NCI-H446 treated with DMSO at 0.1 percent for 48 hours (cell line): ENCODE measurements at places on chromosomes 7 and 10.

GRCh38 chr10:132679217-132679595, 106.7 kb downstream of the NKX6-2 start:
- no peak for DNase-seq

DNA sequence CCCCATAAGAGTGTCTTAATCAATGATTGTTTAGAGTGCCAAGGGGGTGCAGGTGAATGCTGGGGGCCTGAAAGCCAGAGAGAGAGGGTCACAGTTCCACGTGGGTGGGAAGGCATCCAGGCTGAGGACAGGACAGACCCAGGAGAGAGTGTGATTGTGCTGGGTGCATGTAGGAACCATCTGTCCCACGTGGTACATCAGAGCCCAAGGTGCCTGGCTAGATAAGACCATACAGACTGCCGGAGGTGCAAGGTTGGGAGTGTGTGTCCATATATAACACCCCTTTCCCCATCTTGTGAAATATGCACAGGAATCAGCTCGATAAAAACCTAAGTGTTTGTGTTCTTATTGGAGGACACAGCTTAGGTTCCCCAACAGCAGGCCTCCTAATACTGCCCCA, 85.5 kb downstream of the WIPF3 start:
- no peak for DNase-seq

- no peak for DNase-seq
Measured at GRCh38 chr10:11639849-11640764, 28.7 kb upstream of the USP6NL start.

DNA sequence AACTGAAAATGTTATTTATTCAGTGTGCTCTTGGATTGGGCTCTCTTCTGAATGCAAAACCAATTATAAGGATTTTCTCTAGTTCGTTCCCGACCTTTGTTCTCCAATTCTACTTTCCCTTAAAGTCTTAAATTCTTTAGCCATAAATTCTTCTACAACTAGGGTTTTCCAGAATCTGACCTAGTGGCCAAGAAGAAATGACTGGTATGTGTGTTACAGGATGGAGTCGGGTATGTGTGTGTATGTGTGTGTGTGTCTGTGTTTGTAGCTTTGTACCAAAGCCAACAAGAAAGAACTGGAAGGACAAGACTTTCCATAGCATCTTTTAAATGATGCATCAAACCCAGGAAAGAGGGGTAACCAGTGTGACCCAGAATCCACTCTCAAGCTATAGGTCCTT, 25.8 kb upstream of the LEP start:
- DNase-seq: peak; percentile 55

GRCh38 chr10:110820321-110820814, 51.4 kb upstream of the PDCD4 start:
- DNase-seq: peak; percentile 66

- no peak for DNase-seq
Measured at GRCh38 chr10:131320860-131321604, 9.5 kb upstream of the TCERG1L start.

DNA sequence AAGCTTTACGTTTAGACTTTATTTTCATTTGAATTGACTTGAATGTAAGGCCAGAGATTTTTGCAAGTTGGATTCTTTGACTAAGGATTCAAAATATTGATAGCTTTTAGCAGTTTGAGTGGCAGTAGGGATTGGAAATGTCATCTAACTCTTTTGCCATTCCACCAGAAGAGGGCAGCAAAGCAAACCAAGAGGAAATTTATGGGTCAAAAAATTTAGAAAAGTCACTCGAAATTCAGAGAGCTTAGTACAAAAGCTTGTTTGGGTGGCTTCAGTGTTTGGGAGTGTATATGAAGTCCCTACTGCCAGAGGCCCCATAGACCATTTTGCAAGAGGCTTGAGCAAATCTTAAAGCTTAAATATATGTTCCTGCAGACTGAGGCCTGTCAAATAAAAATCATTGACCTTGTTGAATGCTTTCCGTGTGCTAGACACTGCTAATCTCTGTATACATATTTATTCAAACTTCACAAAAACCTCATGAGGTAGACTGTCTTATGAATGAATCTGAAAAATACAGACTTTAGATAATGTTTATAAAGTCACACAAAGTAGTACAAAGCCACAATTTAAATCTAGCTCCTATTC, 44.6 kb upstream of the RSBN1L start:
- DNase-seq: no peak

DNA sequence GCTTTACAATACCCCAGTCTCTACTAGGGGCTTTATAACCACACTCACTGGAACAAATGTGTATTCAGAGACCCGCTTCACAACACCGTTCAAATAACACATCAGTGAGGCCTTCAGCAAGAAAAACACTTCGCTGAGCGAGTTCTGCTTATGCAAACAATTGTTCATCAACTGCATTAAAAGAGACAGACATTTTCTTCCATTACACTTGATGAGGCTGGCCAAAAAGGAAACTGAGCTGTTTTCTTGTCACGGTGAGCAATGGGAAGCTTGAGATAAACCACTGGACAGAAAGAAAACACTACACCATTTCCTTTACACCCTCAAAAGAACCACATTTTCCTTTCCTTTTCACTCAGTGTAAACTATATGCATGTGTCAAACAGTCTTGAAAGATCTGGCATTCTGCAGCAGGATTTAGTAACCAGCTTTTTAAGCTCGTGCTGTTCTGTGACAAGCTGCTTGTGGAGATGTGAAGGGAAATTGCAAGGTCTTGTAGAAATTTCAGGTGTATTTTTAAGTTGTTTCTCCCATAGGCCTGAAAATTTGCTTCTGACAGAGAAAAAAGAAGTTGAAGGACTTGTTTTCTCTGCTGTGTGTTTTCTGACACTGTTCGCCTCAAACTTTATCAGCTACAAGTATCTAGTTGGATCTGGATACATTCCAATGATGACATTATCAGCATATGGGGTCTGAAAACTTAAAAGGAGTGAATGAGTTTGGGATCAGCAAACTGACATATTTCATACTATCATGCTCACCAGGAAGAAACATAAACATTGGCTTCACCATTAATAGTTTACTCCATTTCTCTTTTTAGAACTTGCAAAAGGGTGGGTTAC, 693.1 kb downstream of the PARD3 start:
- no peak for DNase-seq

DNA sequence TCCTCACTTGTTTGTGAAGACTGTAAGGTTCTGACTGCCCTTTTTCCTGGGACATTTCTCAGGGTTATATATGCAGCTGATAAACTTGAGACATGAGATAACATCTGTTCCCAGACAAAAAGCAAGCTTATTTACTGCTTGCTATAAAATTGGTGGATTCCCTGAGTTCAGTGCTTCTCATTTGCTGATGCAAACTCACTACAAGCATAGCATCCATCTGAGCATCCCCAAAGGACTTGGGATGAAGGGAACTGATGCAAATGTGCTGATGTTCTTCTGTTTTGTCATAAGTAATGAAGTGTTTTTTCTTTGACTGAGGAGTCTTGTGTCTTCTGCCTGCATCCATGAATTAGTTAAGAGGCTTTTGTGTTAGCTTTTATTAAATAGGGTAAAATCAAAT, 183.2 kb downstream of the ADK start:
- DNase-seq: no peak

DNA sequence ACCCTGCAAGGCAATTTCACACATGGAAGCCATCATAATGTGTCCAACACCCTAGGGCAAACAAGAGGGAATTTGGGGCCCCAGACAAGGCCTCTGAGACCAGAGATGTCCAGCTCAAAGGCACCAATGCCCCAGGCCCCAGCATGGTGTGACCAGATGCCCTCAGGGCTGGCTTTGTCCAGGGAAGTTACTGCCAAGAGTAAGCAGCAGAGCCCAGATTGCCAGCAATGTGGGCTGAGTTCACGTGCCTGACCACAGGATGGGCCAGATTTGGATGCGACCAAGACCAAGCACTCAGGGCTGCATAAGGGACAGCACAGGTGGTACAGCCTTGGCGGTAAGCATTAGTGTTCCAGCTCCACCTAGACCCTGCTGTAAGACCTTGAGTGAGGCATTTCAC, 12.7 kb downstream of the MYOF start:
- DNase-seq: no peak

GRCh38 chr7:45970454-45970853, 49.4 kb upstream of the IGFBP3 start:
- no peak for DNase-seq

DNA sequence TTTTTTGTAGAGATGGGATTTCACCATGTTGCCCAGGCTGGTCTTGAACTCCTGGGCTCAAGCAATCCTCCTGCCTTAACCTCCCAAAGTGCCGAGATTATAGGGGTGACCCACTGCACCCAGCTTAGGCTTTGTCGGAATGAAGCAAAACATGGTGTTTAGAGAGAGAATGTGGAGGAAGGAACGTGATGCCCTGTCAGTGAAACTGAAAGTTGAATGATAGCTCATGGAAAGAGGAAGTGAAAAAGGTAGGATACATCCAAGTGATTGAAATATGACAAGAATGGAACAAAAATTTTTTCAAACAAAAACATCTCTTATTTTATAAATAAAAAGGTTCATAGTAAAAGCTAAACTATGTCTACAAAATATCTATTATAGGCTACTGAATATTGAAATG, 5.9 kb downstream of the AKAP9 start:
- DNase-seq: no peak

DNA sequence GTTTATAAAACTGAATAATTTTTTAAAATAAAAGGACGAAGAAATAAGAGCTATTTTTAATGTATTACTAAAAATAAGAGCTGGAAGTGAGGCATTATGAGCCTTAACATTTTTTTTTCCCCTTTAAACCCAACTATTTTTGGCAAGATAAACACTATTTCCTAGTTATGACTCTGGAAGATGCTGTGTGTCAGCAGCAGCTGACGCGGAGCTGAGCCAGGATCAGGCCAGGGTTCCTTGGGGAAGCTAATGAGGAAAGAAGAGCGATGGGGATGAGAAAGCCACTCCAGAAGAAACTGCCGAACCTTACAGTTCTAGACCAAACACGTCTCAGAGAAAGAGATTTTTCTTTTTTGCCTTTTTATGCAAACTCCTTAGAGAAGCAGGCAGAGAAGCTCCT, 85.9 kb downstream of the USP6NL start:
- DNase-seq: no peak

DNA sequence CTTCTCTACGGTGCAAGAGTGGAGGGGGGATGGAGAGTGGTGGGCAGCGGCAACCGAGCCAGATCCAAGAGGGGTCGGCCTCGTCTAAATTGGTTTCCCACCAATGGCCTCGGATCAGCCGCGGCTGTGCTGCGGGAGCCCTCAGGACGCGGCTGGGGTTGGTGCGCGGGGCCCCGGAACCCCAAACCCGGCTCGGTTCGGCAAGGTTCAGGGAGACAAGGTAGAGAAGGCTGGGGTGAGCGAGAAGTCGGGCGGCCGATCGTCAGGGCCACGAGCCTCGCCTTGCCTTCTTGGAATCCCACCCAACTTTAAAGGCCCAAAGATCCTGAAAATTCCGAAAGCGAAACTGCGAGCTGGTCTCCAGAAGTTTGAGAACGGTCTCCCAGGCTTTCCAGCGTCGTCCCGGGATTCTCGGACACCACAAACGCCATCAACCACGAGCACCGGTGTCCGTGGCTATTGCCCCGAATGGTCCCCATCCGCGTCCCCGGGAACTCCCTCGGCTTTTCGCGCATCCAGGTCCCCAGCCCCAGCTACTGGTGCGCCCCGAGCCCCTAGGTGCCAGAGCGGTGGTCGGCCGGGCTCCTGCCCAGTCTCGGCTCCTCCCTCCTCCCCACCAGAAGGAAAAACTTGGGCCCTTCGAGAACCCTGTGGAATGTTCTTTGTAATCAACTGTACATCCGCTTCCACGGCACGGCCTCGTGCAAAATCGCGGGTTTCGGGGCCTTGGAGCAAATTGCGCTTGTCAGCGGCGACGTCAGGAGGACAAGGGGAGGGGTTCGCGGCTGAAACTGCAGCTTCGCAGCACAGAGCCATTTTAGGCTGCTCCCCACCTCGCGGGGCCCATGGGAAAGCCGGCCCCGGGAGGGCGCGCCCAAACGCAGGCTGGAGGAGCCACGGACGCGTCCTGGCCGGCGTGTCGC, 3.2 kb downstream of the SFMBT2 start:
- no peak for DNase-seq

GRCh38 chr10:62528441-62528840, 154.3 kb downstream of the ZNF365 start:
- no peak for DNase-seq

- DNase-seq: no peak
Measured at GRCh38 chr10:17795083-17795482, 14.1 kb upstream of the MRC1 start.

DNA sequence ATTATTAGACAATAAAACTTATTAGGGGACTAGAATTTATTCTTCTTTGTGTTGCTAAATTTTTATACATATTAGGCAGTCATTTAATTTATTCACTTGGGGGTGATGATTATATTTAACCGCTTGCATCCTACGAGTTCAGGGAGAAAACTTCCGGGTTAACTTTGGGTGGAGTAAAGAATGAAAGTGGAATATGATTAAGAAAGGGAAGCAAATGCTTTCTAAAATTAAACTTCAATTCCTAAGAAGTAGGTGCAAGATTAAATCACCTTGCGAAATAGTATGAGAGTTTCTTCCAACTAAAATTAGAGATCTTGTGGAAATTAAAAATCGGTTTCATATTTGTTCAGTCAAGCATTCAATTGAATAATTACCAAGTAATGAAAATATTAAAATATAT, 33.5 kb downstream of the MRC1 start:
- DNase-seq: no peak

- peak; percentile 12 for DNase-seq
Measured at GRCh38 chr7:2438186-2438585, 34.8 kb downstream of the CHST12 start.

GRCh38 chr10:22810643-22811465, 96.5 kb upstream of the PIP4K2A start:
- no peak for DNase-seq

- DNase-seq: no peak
Measured at GRCh38 chr10:125033146-125033924, 91.4 kb downstream of the ZRANB1 start.

DNA sequence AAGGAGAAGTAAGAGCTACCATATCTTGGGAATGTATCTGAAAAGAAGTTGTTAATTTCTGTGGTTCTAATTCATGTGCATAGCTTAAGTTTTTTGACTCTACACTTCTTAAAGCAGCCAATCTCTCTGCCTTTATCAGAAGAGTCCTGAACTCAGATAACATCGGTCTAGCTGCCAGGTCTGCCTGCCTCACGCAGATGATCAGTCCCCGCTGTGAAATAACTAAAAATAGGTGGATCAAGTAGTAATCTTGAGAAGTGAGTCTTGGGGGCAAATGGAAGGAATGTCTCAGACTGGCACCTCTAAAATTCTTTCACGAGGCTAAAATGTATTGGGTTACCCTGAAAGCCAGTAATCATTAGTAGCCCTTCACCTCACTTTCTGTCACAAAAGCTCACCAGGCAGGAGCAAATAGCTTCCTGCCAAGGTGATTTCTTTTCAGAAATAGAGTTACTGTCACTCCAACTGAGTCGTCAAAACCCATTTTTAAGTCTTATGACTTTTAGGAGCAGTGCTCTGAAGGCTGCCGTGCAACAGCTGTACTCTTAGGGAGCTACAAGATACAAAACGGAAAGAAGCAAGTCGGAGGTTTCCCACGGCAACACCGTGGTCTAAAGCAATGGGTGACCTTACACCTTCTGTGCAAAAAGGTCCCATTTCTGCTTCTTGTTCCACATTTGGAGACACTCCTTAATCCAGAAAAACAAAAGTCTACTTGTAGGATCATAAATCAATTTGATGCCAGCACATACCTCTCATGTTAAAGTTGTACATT, 85.2 kb downstream of the ABCB5 start:
- DNase-seq: no peak
